ENCODE measurements at places on chromosomes 7 and 10. TPM values are rescaled to one million over a fixed set of nuclear protein-coding genes. Genes with fewer than 3 reads are reported as not detected.
A peak's percentile ranks its signal among the peaks of the same experiment; 100 is the strongest.

The UTF1 gene
- total RNA-seq = not detected

The CALY gene
- total RNA-seq = not detected

The ACBD7 gene
- 2.6 TPM for total RNA-seq

The CTAGE4 gene
- 3.4 TPM for total RNA-seq

The SYNPO2L gene
- not detected for total RNA-seq

The CH25H gene
- not detected for total RNA-seq

The ARHGAP12 gene
- total RNA-seq = 10.7 TPM

DNA sequence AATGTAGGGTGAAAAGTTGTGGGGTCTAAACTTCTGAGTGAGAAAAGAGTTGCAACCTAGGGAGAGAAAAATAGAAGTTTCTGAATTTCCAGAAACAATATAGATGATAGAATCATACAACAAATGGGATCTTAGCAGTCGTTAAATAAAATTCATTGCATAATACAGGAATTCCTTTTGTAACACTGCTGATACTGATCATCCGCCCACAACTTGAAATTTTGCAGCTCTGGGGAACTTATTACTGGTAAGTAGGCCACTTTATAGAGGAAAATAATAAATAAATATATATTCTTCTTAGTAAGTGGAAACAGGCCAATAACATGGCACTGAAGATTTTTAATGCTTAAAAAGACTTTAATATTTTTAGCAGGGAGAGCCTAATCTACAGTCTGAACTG lies 81.9 kb upstream of the SMIM30 start:
- DNase-seq = no peak

DNA sequence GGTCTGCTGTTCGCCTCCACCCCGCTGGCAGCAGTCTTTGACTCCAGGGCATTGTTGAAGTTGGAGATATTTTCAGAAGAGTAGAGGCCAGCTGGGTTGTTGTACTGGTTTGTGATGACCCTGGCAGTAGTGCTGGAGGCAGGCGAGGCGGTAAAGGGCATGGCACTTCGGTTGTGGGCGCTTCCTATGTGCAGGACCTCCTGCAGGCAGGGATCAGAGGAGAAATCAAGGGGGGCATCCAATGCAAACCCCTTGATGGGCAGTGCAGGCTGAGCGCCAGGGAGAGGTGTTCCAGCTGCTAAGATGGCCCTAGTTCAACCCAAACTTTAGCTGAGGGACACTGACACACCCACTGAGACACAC lies 27.0 kb downstream of the PDLIM1 start:
- DNase-seq = no peak

- no peak for DNase-seq
Measured at GRCh38 chr7:8411103-8411502, 22.3 kb upstream of the NXPH1 start.

DNA sequence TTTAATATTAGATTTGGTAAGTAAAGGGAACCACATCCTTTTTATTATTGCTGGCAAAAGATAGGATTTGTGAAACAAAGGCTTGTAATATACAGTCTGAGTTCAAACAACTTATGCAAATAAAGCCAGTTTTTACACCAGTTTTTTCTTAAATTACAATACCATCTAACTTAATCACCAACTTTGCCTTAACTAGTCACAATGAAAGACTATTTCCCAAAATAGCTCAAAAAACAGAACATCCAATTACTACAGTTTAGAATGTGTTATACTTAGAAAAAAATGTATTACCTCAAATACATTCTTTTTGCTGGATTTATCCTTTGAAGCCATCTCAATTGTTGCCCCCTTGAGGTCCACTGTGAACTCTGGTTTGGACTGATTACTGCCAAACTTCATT lies 108.5 kb downstream of the ARHGAP12 start:
- DNase-seq = no peak

GRCh38 chr7:36717586-36717985 lies 6.7 kb downstream of the AOAH start:
- no peak for DNase-seq

DNA sequence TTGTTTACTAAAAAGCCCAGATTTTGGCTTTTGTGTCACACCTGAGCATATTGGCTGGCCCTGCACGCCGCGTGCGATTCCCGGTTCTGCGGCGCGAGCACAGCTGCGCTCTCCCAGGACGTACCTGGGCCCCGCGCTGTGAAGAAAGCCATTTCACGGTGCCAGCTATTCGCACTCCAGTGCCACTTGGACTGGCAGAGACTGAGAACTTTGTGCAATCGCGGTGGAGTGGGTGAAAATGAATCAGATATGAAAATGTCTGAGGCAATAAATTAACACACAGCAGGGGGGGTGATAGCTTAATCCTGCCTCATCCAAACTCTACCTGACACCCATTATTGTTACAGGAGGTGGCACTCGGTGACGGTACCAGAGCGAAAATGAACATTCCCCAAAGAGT lies 330.1 kb upstream of the MGMT start:
- DNase-seq = no peak

DNA sequence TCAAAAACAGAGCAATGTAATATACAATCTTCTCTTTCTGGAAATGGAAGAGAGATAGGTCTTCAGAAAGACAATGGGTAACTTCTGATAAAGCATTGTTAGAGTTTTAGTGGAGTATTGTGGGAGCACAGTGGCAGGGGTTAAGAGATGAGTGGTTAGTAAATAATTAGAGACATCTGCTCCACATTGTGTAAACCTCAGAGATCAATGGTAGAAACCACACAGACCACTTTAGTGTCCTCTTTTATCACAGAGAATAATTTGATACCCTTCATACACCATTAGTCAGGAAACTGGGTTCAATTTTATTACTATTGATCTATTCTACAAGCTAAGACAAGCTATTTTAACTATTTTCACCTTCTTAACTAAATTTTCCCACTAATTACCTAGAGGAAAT lies 35.9 kb upstream of the MAGI2 start:
- no peak for DNase-seq

- no peak for DNase-seq
Measured at GRCh38 chr7:81624650-81625631, 144.9 kb downstream of the HGF start.

GRCh38 chr7:20033621-20034400 lies 183.4 kb downstream of the MACC1 start:
- no peak for DNase-seq

- DNase-seq = no peak
Measured at GRCh38 chr7:91846436-91846835, 34.1 kb downstream of the MTERF1 start.

- DNase-seq = no peak
Measured at GRCh38 chr10:8405596-8405995, 351.1 kb downstream of the GATA3 start.

- DNase-seq = no peak
Measured at GRCh38 chr10:112746329-112746728, 203.7 kb upstream of the TCF7L2 start.

DNA sequence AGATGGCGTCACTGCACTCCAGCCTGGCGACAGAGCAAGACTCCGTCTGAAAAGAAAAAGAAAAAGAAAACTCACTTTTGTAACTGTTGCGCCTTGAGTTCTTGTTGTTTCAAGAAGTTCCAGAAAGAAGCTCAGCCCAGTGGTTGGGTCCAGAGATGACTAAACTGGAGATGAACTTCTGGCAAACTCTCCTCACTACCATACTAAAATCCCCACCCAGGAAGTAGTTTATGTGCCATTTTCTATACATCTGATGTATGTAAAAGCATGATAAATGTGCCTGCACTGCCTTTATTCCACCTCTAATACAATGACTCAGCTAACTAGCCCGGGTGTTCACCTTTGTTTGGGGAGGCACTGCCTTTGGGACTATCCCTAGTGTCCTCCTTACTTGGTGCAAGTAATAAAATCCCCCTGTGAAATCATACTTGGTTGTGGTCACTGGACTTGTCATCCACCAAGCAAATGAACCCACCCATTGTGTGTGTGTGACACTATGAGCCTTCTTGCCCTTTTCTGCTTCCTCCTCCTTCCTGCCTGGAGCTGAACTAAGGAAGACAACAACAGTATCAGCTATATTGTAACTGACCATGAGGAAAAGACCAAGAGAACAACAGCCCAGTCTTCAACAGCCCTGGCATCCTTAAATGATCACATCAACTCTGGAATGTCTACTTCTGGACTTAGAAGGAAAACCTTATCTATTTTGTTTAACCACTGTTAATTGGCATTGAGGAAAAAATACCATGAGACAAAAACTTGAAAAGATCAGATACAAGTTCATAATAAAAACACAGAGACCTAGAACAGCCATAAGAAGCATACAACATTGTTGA lies 33.6 kb downstream of the JMJD1C start:
- no peak for DNase-seq

- no peak for DNase-seq
Measured at GRCh38 chr10:72061491-72061890, 26.9 kb downstream of the SPOCK2 start.

DNA sequence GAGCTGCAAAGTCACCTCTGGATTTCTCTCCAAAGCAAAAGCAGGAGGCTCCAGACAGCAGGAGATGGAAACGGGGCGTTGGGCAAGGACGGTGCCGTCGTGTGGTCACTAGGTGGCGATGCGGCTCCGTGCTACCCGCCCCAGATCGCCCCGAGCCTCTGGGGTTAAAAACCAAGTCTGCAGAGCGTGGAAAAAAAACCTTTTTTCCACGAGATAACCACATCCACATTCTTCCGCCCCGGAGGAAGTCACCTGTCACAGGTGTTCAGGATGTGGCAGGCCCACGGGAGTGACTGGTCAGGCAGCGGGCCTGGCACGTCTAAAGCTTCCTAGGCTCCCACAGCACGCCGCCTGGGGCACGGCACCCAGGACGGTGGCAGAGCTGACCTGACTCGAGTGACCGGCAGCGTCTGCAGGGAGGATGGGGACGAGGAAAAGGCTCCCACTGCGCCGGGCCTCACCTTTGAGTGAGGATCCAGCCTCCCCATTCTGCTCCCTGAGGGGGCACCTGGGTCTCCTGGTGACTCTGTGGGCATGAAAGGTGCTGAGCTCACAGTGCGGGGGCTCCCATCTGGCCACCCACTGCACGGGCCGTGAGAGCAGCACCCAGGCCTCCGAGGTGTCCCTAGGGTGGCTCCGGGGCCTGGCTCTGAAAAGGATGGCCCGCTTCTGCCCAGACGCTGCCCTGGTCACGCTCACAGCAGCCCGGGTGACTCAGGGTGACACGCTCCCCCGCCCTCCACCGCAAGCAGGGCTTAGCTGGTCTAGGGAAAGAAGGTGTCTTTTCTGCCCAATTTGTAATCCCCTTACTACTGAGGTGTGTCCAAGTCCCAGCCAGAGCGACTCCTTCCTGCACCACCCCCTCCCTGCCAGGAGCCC lies 71.3 kb upstream of the TNRC18 start:
- peak; percentile 84 for DNase-seq

- no peak for DNase-seq
Measured at GRCh38 chr7:131071786-131072504, 255.7 kb upstream of the MKLN1 start.

DNA sequence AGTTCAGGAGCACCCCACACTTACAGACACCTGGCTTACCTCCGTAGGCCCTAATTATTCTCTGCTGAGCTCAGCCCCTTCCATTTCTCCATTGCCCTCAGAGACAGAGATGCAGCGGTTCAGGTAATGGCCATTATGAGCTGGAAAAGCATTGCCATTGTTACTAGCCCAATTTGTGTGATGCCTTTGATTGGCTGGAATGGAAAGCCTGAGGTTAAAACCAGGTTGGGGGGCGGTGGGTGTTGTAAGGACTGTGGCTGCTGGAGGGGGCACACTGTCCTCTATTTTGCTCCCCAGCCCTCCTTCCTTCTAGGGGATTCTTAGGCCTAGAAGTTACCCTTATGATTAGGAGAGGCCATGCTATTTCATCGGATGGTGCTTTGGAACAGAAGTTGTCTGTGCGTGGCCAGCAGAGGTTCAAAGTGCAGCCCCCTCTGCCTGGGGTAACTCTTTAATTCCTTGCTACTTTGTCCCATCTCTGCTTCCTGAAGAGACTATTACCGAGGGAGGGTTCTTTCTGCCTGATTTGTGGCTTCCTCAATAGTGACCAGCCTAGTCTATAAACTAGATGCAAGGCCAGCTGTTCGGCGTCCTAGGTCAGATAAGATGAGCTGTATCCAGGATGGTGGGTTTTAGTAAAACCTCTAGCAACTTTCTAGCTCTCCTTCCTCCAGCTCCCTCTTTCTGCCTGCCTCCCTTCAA lies 14.2 kb upstream of the ACSL5 start:
- DNase-seq = no peak

DNA sequence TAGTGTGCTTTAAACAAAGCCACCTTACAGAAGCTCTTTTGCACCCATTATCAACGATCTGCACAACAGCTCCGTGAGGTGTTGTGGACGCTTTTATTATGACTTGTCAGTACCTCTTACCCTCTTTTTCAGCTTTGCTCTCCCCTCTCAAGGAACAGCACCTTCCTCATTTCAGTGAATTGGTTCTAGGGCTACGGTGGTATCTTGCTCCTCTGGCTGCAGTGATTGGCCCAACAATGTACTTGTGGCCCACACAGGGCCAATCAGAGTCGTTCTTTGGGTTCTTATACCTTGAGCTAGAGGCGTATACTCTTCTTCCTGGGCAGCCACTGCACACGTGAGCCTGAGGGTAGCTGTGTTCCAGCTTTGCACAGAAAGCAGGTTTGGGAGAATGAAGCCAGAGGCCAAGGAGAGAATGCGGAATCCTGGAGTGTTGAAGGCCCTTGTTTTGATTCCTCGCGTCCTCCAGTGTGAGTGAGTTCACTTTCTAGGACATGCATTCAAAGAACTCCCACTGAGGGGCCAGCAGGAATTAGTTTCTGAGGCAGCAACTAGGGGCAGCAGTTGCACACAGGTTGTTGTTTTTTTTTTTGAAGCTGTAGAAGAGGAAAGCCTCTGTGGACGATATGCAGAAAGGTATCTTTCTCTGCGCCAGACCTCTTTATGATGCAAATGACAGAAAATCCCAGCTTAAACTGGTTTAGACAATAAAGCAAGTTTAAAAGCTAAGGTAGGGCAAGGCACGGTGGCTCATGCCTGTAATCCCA lies 49.8 kb upstream of the PDZD8 start:
- DNase-seq = no peak

DNA sequence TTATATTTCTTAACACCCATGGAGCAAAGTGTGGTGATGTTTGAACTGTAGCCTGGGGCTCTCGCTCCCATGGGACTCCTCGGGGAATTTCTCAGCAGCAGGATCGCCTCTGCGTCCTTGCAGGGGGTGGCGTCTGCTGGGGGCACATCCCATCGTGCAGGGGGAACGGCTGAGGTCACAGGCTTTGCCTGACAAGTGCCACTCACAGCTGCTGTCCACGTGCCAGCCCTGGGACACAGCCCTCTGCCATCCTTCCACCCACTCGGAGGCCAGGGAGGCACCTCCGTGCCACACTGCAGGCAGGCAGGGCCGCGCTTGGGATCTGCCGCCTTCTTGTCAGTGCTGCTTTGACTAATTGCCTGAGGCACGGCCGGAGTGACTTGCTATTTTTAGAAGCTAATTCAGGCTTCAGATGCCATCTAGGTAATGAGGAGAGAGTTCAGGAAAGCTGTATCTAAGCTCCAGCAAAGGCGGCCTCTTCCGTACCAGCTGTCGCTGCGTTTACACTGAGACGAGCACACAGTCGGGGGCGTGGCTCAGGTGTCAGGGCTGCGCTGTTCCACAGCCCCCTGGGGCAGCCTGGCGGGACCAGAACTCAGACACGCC lies 45.7 kb downstream of the PITRM1 start:
- DNase-seq = no peak

DNA sequence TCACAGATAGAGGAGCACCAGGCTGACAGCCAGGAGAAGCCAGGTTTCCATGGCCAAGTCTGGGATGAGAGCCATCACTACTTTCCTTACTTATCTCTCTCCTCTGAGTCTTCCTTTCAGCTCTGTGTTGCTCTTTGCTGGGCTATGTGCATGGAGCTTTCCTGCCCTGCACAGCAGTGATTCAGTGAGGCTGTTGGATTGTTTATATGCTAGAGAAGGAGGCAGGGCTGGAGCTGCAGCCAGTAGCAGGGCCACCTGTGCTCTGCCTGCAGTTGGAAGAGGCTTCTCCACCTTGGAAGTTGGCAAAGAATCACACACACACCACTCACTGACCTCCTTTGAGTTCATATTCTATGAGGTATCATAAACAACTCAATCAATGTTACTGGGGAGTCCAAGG lies at the start of gene CYP3A4:
Gene CYP3A4, minus strand, starts transcription at position 178 of the 400 bp plus-strand sequence. Its CDS starts 103 bp downstream, at position 75.
- DNase-seq = no peak

All from activated CD4-positive, alpha-beta memory T cell treated with anti-CD3 and anti-CD28 coated beads, Interleukin-2, amount 10 ng/mL, durations not matched to agents 7 days and 5 days (primary cell).